ENCODE measurements at places on chromosomes 16 and 17.

- DNase-seq = peak; percentile 96
Observed at GRCh38 chr17:68035131-68035522, 408 bp upstream of the KPNA2 start.

GRCh38 chr16:1414532-1415260, at the start of gene UNKL:
Gene UNKL, minus strand, starts transcription at chr16:1414704. Its CDS starts 13 bp downstream, at chr16:1414691.
- peak; percentile 85 for DNase-seq

DNA sequence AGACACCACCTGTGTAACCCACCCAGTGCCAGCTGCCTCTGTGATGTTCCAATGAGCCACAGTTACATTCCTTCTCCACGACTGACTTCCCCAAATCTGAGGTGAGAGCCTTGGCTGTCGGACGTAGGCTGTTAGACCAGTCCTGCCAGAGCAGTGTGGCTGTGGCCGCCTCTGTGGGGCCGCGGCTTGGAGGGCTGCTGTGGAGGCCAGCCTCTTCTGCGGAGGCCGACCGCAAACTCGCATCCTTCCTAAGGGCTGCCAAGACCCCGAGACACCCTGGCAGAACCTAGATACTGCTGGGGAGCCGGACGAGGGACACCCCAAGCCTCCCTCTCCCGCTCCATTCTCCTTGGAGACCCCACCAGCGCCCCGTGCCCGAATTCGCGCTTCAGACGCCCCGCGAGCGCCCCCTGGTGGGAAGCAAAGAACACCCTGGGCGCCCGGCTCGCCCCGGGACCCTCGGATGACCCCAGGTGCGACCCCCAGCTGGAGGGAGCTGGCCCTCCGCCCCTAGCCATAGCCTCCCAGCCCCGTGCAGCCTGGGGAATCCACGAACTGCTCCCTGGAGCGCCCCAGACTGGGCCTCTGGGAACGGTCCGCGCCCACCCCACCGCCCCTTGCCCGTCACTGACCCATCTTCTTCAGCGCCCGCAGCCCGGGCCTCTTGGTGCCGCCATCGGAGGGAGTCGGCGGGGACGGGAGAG, 547 bp downstream of the PLCD3 start:
- DNase-seq = peak; percentile 86

GRCh38 chr17:77726549-77727006, 231.9 kb upstream of the TNRC6C start:
- DNase-seq = no peak

DNA sequence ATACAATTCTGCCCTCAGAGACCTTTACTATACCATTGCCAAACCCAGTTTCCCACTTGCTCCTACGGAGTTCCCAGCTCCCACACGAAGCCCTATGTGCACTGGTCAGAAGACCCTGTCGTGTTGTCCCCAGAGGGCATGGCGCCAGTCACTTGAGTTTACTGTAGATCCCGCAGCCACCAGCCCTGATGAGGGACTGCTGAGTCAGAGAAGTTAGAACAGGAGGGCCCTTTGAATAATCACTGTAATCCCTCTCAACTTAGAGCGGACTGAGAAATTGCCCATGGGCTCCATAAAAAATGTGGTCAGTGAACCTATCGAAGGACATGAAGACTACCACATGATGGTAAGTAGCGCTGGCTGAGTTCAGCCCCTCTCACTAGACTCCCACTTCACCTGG, 9.2 kb downstream of the UBFD1 start:
- DNase-seq = no peak

DNA sequence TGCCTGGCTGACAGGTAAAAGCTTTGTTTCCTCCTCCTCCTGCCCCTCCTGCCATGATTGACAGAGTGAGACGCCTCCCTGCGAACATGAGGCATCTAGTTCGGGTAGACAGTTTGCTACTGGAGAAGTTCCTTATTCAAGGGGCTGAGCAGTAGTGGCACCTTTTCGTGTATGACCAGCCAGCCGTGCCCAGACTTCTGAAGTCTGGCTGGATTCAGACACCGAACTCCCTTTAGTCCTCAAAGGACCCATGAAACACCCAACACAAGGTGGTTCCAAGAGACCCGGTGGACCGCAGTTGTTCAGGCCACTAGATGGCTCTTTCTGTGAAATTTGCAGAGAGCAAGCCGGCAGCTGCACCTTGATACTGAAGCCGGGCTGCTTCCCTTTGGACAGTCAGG, 192.8 kb downstream of the XYLT1 start:
- peak; percentile 29 for DNase-seq

GRCh38 chr17:38602453-38602852, 3.3 kb downstream of the SRCIN1 start:
- DNase-seq = no peak

DNA sequence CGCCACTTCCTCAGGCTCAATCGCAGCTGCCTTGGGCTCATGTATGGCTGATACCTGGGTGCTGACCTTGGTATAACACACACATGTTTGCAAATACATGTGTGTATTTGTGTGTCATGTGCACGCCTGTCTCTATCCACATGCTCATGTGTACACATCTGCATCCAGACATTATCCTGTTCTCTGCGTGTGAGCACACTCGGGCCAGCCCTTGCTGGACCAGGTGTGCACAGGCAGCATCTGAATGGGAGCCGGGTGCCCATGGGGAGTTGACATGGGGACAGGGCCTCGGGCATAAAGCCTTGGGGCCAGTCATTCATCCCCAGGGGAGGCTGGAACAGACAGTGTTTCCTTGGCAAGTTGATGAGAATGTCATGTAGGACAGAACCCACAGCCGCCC, 29.1 kb upstream of the CRHR1 start:
- DNase-seq = no peak
